ENCODE measurements at places on chromosomes 12 and 14. TPM values are rescaled to one million over a fixed set of nuclear protein-coding genes. Genes with fewer than 3 reads are reported as not detected.
A peak's percentile ranks its signal among the peaks of the same experiment; 100 is the strongest.

Gene NANOG
- total RNA-seq, result not detected

Gene ANKRD33
- not detected for total RNA-seq

Gene SPRYD4
- total RNA-seq, result 1.4 TPM

Gene GPR65
- 0.32 TPM for total RNA-seq

GRCh38 chr14:88359500-88359899, 26.0 kb upstream of the SPATA7 start:
- DNase-seq, result no peak
- H3K36me3 ChIP-seq, result no peaks in the 10 kb centered on the region
- H3K4me3 ChIP-seq, result no peak overlapping the region
- H3K27ac ChIP-seq, result no peak overlapping the region

Gene SDSL
- total RNA-seq, result 5.6 TPM

Gene BHLHE41
- 14.6 TPM for total RNA-seq

Gene HCFC2
- total RNA-seq, result 22.9 TPM

Gene SMCO3
- not detected for total RNA-seq

- no peaks in the 10 kb centered on the region for H3K27me3 ChIP-seq
- no peaks in the 10 kb centered on the region for H3K36me3 ChIP-seq
- no peak overlapping the region for H3K27ac ChIP-seq
- no peak for DNase-seq
Observed at GRCh38 chr12:93461503-93461902, 5.8 kb upstream of the MRPL42 start.

Gene JPH4
- total RNA-seq, result 1.4 TPM

Gene OR10G3
- not detected for total RNA-seq

DNA sequence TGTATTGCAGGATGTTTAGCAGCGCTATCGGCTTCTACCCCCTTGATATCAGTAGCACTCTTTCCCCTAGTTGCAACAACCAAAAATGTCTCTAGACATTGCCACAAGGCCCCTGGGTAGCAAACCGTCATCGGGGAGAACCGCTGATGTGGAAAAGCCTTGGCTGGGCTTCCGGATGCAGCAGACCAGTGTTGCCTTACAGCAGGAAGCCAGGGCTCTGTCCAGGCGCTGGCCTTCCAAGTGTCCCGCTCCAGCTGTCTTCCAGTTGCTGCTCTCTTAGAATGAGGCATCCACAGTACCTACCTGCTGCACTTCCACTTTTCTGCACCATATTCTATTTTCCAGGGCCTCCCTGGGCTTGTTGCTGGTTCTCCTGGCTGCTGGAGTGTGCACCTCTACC, 22.6 kb upstream of the SLC10A1 start:
- no peaks in the 10 kb centered on the region for H3K27me3 ChIP-seq
- no peak overlapping the region for H3K4me3 ChIP-seq
- peaks cover 5% of the 10 kb centered on the region for H3K4me1 ChIP-seq
- no peaks in the 10 kb centered on the region for H3K36me3 ChIP-seq

DNA sequence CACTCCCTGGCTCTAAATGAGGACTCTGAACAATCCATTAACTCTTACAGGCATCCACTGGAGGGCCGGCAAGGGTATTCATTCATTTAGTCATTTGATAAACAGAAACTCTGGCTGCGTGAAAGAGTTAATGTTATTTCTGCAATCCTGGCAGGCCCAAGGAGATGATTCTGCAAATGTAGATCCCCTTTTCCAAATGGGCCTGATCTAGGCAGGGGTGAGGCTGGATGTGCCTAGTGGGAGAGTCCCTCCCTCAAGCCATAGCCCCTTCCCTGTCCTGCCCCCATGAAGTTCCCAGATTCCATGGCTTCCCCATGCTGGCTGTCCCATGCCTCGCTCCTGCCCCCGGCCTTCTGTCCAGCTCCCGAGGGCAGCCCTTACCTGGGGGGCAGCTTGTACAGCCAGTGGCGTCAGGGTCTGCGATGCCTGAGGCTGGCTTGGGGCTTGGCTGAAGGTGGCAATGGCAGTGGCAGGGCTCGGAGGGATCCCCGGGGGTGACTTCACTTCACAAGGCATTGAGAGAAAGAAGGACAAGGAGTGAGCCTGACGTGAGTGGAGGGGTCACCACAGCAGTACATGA, 18.4 kb downstream of the POU6F1 start:
- H3K27me3 ChIP-seq, result no peaks in the 10 kb centered on the region
- H3K4me3 ChIP-seq, result no peak overlapping the region
- no peak overlapping the region for H3K27ac ChIP-seq
- peaks cover 37% of the 10 kb centered on the region for H3K36me3 ChIP-seq

Gene AQP2
- total RNA-seq, result not detected

- H3K27ac ChIP-seq, result no peak overlapping the region
- H3K36me3 ChIP-seq, result no peaks in the 10 kb centered on the region
Observed at GRCh38 chr14:105600939-105601359, 74.6 kb downstream of the TMEM121 start.

Gene NINJ2
- total RNA-seq, result 2.9 TPM

GRCh38 chr14:30223385-30223785, 295.7 kb upstream of the PRKD1 start:
- no peaks in the 10 kb centered on the region for H3K27me3 ChIP-seq
- peak overlapping the region; percentile 76 for H3K27ac ChIP-seq
- no peak for DNase-seq

DNA sequence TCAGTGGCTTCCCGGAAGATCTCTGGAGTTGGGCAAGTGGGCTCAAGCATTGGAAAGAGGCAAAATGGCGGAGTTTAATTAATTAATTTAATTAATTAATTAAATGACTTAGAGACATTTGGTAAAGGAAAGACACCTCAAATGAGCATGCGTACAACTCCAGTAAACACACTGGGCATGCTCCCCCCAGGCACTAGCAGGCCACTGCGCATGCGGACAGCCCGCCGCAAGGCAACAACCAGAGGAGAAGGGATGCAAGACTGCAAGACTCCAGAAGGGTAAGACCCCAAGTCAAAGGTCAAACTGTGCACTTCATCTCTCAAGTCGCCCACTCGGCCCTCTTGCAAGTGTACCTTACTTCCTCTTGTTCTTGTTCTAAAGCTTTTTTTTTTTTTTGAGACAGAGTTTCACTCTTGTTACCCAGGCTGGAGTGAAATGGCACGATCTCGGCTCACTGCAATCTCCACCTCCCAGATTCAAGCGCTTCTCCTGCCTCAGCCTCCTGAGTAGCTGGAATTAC, 57.8 kb upstream of the PSMC1 start:
- no peak overlapping the region for H3K27ac ChIP-seq
- H3K4me3 ChIP-seq, result no peak overlapping the region
- no peaks in the 10 kb centered on the region for H3K36me3 ChIP-seq
- H3K4me1 ChIP-seq, result no peaks in the 10 kb centered on the region
- peaks cover 35% of the 10 kb centered on the region for H3K27me3 ChIP-seq
- DNase-seq, result no peak

- H3K27me3 ChIP-seq, result no peaks in the 10 kb centered on the region
- no peak overlapping the region for H3K4me3 ChIP-seq
- DNase-seq, result no peak
- no peak overlapping the region for H3K27ac ChIP-seq
- peaks cover 4% of the 10 kb centered on the region for H3K4me1 ChIP-seq
Observed at GRCh38 chr14:100039903-100040302, 25.3 kb upstream of the EVL start.

DNA sequence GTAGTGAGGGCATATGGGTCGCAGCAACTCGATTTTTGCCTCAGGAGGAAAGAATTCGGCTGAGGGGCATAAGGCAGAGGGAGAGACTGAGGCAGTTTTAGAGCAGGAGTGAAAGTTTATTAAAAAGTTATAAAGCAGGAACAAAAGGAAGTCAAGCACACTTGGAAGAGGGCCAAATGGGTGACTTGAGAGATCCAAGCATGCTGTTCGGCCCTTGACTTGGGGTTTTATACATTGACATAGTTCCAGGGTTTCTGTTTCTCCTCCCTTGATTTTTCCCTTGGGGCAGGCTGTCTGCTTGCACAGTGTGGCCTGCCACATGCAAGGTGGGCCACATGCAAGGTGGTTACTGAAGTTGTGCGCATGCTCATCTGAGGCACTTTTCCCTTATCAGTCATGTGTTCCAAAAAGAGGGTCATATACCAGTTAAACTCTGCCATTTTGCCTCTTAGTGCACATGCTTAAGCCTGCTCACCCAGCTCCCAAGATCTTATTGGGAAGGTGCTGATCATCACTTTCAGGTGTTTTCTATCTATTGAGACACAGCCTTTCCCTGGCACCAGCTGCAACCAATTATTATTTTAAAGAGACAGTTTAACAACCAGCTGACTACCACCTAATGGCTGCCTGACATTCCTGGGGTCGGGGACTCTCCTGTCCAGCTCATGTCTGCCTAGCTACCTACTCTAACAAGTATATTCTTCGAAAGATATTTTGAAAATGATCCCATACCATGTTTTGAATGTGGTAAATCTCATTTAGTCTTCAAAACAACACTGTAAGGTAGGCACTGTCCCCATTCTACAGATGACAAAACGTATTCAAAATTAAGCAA, 19.9 kb downstream of the PTGER2 start:
- H3K36me3 ChIP-seq, result no peaks in the 10 kb centered on the region
- peaks cover 21% of the 10 kb centered on the region for H3K4me1 ChIP-seq
- no peak overlapping the region for H3K27ac ChIP-seq
- no peak for DNase-seq
- H3K27me3 ChIP-seq, result no peaks in the 10 kb centered on the region

DNA sequence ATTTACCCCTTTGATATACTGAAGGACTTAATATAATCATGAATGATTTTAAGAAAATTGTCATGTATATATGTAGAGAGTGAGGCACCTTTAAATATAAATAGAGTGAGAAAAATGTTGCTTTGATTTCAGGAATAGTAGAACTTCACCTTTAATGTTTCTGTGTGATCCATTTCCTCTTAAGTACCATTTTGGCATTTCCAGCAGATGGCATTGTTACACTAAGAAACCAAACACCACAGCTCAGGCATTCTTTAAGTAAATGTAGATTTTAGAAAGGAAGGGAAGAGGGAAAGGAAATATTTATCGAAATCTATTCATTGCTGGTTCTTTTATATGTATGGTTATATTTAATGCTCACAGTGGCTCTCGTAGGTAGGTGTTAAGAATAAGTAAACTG, 556.7 kb upstream of the FBXO33 start:
- no peak overlapping the region for H3K4me3 ChIP-seq
- H3K27me3 ChIP-seq, result no peaks in the 10 kb centered on the region
- no peaks in the 10 kb centered on the region for H3K4me1 ChIP-seq
- no peak overlapping the region for H3K27ac ChIP-seq

Gene ACVRL1
- total RNA-seq, result 125 TPM

Gene CLEC6A
- not detected for total RNA-seq

Gene RIPK3
- total RNA-seq, result 3.8 TPM

Gene ACRBP
- total RNA-seq, result 1.8 TPM

DNA sequence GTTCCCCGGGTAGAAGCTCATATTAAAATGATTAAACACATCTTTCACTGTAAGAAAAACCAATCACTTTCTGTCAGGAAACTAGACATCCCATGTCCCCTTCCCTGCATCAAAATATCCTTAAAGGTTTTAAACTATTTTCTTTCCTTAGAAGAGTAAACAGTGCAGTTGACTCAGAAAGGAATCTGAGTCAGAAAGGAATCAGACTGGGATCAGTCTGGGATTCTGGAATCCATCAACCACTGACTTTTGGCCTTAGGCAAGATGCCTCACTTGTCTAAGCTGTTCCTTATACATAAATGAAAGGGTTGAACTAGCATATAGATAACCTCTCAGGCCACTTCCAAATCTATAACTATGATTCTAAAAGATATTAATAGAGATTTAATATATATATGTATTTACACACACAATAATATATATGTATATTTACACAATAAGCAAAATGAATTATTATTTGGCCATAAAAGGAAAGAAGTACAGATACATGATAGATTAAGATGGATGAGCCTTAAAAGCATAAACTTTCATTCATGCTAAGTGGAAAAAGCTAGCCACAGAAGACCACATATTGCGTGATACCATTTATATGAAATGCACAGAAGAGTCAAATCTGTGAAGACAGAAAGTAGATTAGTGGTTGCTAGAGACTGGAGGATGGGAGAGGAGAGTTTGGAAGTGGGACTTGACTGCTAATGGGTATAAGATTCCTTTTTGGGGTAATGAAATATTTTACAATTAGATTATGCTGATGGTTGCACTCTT, 114.4 kb downstream of the SLC38A1 start:
- no peak overlapping the region for H3K27ac ChIP-seq
- peaks cover 57% of the 10 kb centered on the region for H3K4me1 ChIP-seq
- no peak for DNase-seq

Measured in esophagus muscularis mucosa (tissue), 4 donors.